Kidney glomerular epithelial cell (primary cell): ENCODE measurements at places on chromosomes 2 and 18.

GRCh38 chr18:56891870-56892269, 240.7 kb downstream of the WDR7 start:
- DNase-seq, result no peak

DNA sequence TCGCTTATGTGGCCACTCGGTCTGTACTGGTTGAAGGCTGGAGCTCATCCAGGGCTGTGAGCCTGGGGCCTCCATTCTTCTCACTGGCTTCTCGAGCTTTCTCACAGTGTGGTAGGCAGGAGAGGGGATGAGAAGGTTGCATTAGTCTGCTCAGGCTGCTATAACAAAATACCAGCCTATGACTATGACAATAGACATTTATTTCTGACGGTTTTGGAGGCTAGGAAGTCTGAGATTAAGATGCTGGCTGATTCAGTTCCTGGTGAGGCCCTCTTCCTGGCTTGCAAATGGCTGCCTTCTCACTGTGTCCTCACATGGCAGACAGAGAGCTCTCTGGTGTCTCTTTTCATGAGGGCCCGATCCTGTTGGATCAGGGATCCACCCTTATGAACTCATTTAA, 6.2 kb upstream of the STK25 start:
- no peak for DNase-seq

DNA sequence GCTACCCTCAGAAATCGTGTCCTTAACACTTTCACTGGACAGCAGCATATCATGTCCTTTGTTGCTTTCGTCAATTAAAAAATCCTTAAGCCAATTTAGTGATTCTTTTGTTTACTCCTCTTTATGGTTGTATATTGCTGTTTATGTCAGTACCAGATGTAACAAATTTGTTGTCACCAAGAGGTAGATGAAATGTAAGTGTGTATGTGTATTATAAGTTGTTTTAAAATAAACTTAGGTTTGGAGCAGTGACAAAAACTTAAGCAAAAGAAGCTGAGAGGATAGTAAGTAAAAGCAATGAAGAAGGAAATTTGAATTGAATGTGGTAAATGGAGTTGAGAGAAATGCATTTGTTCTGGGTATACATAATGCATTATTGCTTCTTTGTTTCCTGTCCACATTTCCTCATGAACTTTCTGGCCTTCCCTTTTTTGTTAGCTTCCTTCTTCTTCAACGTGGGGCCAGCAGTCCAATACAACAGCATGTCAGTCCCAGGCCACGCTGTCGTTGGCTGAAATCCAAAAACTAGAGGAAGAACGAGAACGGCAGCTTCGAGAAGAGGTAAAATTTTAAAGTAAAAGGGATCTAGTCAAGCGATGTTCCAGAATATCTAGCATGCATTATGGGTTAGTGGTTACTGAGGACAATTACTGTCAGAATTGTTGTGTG, 30.5 kb upstream of the SNORC start:
- no peak for DNase-seq

GRCh38 chr2:96325041-96325883, at the start of gene ITPRIPL1:
TSS of gene ITPRIPL1 (plus strand) at chr2:96325317. CDS start at chr2:96325840, 523 bp downstream.
- no peak for DNase-seq

GRCh38 chr2:240247868-240248720, 107.6 kb upstream of the OTOS start:
- no peak for DNase-seq

DNA sequence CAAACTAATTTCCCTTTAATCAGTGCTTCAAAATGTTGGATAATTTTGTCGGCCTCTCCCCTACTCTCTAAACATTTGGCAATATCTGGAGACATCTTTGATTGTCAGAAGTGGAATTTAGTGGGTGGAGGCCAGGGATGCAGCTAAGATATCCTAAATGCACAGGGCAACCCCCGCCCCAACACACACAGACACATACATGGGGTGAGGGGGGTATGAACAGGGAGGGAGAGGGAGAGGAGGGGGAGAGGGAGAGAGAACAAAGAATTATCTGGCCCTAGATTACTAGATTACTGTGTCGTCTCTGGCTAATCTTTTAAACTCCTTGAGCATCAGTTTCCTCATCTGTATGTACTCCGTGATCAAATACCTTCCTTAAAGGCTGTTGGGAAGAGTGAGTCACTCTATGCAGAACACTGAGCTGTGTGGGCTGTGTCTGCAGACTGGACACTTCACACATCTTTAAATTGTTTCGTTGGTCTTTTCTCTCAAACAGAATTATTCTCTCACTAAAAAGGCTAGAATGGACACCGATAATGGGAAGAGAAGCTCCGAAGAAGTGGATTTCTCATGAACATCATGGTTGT, 2.9 kb downstream of the RNF149 start:
- DNase-seq, result peak; percentile 33

DNA sequence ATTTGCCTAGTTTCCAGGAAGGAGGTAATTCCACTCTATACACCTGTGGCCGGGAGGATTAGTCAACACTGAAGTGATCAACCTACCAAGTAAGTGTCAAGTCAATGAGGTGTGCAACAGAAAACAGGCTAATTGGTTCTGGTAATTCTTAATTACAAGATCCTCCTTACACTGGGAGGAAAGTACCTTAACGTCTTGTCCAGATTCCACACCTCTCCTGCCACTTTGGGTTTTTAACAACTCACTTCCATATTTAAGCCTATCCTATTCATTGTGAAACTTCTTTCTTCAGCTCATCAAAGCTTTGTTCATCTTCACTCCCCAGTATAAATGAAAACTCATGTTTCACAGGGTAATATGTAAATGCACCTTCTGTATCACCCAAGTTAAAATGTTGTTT, 22.0 kb upstream of the MAP4K4 start:
- DNase-seq, result no peak

DNA sequence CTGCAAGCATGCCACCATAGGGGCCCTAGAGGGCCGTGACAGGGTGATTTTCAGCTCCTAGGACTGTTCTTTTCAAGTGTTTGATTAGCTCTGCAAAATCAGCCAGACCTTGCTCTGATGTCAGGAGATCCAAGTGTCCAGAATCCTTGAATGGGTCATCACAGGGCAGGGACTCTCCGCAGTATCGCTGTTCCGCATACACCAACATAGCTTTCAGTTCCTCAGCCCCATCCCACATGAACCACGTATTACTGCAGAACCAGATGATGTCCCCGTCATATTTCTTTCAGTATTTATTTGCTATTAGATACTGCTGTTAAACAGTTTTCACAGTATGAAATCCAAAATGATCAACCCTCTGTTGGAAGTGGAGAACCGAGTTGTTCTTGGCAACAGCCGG, 46.6 kb upstream of the RFX8 start:
- DNase-seq, result no peak
